ENCODE measurements at places on chromosomes 11 and 22. TPM values are rescaled to one million over a fixed set of nuclear protein-coding genes. Genes with fewer than 3 reads are reported as not detected.

Gene C11orf16
- total RNA-seq, result not detected

Gene PLAAT4
- 18.2 TPM for total RNA-seq

Gene CD81
- total RNA-seq, result 528 TPM

Gene OR52I1
- not detected for total RNA-seq

Gene MAPK8IP2
- 0.26 TPM for total RNA-seq

Gene ADAMTS8
- 2.5 TPM for total RNA-seq

Gene MRGPRX4
- total RNA-seq, result not detected

DNA sequence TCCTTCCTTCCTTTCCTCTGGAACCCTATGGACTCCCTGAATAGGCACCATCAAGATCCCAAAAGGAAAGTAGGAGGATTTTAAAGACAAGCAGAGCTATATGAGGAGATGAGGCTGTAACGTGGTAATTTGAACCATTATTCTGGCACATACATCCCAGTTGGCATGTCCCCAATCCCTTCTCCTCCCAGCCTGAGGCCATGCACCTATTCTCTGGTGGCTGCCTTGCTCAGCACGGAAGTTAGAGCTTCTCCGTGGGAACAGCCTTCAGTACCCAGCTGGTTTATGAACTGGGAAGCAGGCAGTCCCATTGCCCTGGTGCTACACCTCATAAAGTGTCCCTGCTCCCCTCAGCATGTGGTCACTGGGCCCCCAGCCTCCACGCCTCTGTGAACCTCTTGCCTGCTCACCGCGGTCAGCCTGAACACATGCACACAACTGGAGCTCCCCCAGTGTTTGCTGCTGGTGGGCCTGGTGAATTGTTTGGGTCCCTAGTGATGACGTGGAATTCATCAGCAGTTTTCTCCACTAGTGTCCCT, 139.9 kb upstream of the PLET1 start:
- H3K4me3 ChIP-seq, result no peak overlapping the region
- DNase-seq, result no peak
- no peaks in the 10 kb centered on the region for H3K36me3 ChIP-seq
- no peak overlapping the region for H3K27ac ChIP-seq
- H3K27me3 ChIP-seq, result no peaks in the 10 kb centered on the region

DNA sequence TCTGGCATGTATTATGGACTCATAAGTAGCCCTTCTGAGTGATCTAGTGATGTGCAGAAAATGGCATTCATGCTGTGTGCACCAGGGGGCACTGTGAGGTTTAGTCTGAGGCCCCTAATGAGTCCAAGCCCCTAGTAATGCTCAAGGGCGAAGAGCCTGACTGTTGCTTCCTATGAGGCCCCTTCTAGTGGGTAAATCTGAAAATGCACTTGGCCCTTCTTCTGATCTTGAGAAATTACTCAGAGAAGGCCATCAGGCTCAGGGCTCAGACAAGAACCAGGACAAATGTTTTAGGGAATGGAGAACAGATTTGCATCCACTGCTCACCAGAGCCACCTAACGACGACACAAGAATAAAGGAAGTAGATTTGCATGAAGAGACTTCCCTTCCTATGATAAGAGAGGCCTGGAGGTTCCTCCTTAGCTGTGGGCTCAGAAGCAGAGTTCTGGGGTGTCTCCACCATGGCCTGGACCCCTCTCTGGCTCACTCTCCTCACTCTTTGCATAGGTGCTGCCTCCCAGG, 75.8 kb downstream of the GGTLC2 start:
- no peaks in the 10 kb centered on the region for H3K36me3 ChIP-seq
- H3K27me3 ChIP-seq, result no peaks in the 10 kb centered on the region
- no peak overlapping the region for H3K27ac ChIP-seq
- no peaks in the 10 kb centered on the region for H3K4me1 ChIP-seq

DNA sequence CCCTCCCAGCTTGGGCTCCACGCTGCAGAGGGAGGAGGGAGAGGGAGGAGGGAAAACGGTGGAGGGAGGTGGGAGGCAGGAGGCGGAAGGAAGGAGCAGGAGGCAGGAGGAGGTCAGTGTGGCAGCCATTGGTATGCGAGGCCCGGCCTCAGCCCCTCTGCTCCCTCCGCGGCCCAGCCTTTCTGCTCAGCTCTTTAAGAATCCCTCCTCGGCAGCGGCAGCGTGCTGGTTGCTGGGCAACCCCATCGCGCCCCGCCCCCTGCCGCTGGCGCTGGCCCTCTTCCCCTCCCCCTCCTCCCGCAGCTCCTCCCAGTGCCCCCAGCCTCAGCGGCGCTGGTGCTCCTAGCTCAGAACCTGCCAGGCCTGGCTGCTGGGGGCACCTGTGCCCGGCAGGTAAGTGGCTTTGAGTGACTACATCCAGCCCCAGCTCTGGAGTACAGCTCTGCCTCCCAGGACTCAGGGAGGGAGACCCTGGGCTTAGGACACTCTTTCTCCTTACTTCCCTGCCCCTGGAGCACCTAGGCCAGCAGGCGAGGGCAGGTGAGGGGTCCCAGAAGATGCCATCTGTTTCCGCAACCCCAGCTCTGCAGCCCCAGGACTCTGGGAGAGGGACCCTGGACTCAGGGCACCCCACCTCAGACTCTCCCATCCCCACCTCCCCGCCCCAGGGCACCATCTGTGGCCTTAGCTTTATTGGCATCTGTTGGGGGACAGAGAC, 7.2 kb upstream of the FLRT1 start:
- no peaks in the 10 kb centered on the region for H3K27me3 ChIP-seq
- H3K36me3 ChIP-seq, result no peaks in the 10 kb centered on the region
- H3K27ac ChIP-seq, result no peak overlapping the region
- no peaks in the 10 kb centered on the region for H3K4me1 ChIP-seq
- H3K4me3 ChIP-seq, result no peak overlapping the region

GRCh38 chr22:19864538-19865106, 9.9 kb upstream of the GNB1L start:
- no peaks in the 10 kb centered on the region for H3K4me1 ChIP-seq
- H3K27me3 ChIP-seq, result no peaks in the 10 kb centered on the region
- no peak overlapping the region for H3K27ac ChIP-seq
- H3K4me3 ChIP-seq, result no peak overlapping the region

DNA sequence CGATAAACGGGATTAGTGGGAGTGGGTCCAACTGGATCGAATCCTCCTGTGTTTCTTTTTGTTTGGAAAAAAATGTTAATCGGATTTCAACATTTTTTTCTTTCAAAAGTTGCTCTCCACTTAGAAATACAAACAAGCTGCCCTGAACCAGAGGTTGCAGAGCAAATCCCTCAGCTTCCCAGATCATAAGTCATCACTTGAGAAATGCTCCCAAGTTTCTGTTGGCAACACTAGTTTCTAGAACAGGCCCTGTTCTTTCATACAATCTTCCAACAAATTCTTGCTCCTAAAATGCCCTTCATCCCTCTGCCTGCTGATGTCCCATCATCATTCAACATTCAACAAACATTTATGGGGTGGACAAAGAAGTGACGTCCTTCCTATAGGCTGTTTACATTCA, 1.3 kb upstream of the MLC1 start:
- no peaks in the 10 kb centered on the region for H3K36me3 ChIP-seq
- peaks cover 3% of the 10 kb centered on the region for H3K4me1 ChIP-seq
- H3K27me3 ChIP-seq, result peaks cover 3% of the 10 kb centered on the region
- H3K4me3 ChIP-seq, result no peak overlapping the region
- DNase-seq, result no peak
- no peak overlapping the region for H3K27ac ChIP-seq

DNA sequence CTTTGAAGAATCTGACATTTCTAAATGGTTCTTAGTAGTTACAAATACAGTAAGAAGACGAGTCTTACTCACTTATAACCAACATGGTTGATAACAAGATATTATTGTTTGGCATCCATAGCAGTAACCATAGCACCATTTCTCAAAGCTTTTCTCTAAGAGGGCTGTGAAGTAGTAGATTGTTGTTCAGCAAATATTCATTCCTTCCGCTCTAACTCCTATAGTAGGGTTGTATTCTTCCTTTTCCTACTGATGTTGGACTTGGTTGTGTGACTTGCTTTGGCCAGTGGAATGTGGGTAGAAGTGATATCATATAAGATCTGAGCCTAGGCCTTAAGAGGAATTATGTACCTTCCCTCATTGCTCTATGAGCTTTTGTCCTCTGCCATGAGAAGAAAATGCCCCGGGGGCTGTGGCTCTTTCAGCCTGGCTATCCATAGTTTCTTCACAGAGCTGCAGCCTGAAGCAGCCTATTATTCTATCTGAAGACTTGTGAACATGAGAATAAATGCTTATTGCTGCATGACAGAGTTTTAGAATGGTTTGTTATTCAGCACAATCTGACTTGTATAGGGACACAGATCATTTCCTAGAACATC, 28.9 kb upstream of the ZBED5 start:
- H3K4me1 ChIP-seq, result no peaks in the 10 kb centered on the region
- no peaks in the 10 kb centered on the region for H3K36me3 ChIP-seq
- H3K27me3 ChIP-seq, result no peaks in the 10 kb centered on the region
- no peak overlapping the region for H3K27ac ChIP-seq
- no peak overlapping the region for H3K4me3 ChIP-seq

- no peaks in the 10 kb centered on the region for H3K36me3 ChIP-seq
- H3K27ac ChIP-seq, result no peak overlapping the region
Measured at GRCh38 chr11:34609187-34609751, 11.6 kb upstream of the EHF start.

- no peaks in the 10 kb centered on the region for H3K36me3 ChIP-seq
- H3K27me3 ChIP-seq, result no peaks in the 10 kb centered on the region
- no peak for DNase-seq
- no peak within 1 kb of the TSS for H3K4me3 ChIP-seq
- no peaks in the 10 kb centered on the region for H3K4me1 ChIP-seq
Measured at GRCh38 chr22:23754220-23754919, at the start of gene VPREB3. TSS of gene VPREB3 (minus strand) at chr22:23754425. CDS start at chr22:23754363, 62 bp downstream.

GRCh38 chr22:48423481-48423911, 1404.2 kb downstream of the BRD1 start:
- H3K36me3 ChIP-seq, result no peaks in the 10 kb centered on the region
- H3K4me3 ChIP-seq, result no peak overlapping the region
- DNase-seq, result no peak
- H3K27ac ChIP-seq, result no peak overlapping the region
- no peaks in the 10 kb centered on the region for H3K27me3 ChIP-seq
- H3K4me1 ChIP-seq, result no peaks in the 10 kb centered on the region

DNA sequence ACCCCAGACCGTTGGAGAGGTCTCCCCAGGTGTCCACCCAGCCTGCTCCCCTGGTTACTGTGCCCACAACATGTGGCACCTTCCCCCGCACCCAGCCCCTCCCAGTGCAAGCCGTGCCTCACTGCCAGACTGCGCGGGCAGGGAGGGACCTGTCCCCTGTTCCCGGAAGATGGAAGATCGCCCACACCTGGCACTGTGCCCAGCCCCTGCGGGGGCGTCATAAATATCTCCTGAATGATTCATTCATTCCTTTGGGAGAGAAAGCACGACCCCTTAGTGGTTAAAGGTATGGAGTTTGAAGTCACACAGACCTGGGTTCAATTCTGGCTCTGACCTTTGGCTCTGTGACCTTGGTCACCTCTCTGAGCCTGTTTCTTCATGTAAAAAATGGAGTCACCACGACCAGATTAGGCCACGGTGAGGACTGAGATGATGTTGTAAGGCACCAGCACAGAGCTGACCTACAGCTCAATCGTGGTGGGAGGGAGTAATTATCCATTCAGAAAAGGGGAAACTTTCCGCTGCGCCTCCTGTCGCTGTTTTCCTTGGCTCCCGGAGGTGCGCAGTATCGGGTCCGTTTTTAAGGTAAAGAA, 497 bp upstream of the SYT12 start:
- peaks cover 17% of the 10 kb centered on the region for H3K4me1 ChIP-seq
- peak overlapping the region; percentile 52 for H3K4me3 ChIP-seq
- H3K27ac ChIP-seq, result no peak overlapping the region
- no peak for DNase-seq
- no peaks in the 10 kb centered on the region for H3K36me3 ChIP-seq

GRCh38 chr22:41598891-41599635, 9.4 kb upstream of the PMM1 start:
- no peaks in the 10 kb centered on the region for H3K27me3 ChIP-seq
- H3K4me1 ChIP-seq, result peaks cover 13% of the 10 kb centered on the region
- peak overlapping the region; percentile 4 for H3K27ac ChIP-seq
- DNase-seq, result no peak
- no peak overlapping the region for H3K4me3 ChIP-seq

DNA sequence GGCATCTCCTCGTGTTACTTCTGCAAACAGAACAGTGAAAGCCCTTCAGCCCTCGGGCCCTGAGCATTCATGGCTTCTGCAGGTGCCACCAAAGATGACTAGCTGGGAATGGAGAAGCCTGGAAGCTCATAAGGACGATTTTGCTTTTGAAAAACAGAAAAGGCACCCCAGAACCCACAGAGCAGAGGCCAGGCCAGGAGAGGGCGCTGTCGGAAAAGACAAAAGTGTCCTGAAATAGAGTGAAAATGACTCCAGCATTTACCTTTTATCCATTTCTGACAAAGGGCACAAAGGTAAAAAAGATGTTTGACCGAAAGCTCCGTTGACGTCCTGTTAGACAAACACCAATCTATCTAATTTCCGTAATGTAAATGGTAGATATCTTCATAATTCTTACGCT, 37.6 kb downstream of the ZNF195 start:
- no peaks in the 10 kb centered on the region for H3K4me1 ChIP-seq
- H3K36me3 ChIP-seq, result no peaks in the 10 kb centered on the region
- no peak overlapping the region for H3K4me3 ChIP-seq
- no peak for DNase-seq

- no peaks in the 10 kb centered on the region for H3K36me3 ChIP-seq
- DNase-seq, result no peak
- no peak overlapping the region for H3K27ac ChIP-seq
Measured at GRCh38 chr11:64078905-64079304, 43.2 kb downstream of the FLRT1 start.

- H3K27me3 ChIP-seq, result no peaks in the 10 kb centered on the region
- H3K36me3 ChIP-seq, result no peaks in the 10 kb centered on the region
- no peak overlapping the region for H3K27ac ChIP-seq
- DNase-seq, result peak; percentile 43
- peaks cover 29% of the 10 kb centered on the region for H3K4me1 ChIP-seq
Measured at GRCh38 chr22:44522526-44523170, 24.6 kb upstream of the RTL6 start.

- H3K4me1 ChIP-seq, result peaks cover 6% of the 10 kb centered on the region
- no peaks in the 10 kb centered on the region for H3K27me3 ChIP-seq
- H3K27ac ChIP-seq, result no peak overlapping the region
- no peak overlapping the region for H3K4me3 ChIP-seq
- no peak for DNase-seq
- H3K36me3 ChIP-seq, result peaks cover 12% of the 10 kb centered on the region
Measured at GRCh38 chr11:12441231-12441861, 64.0 kb downstream of the PARVA start.

- H3K27ac ChIP-seq, result no peak overlapping the region
- H3K4me3 ChIP-seq, result no peak overlapping the region
- no peaks in the 10 kb centered on the region for H3K36me3 ChIP-seq
- H3K4me1 ChIP-seq, result peaks cover 10% of the 10 kb centered on the region
- DNase-seq, result no peak
- H3K27me3 ChIP-seq, result peaks cover 24% of the 10 kb centered on the region
Measured at GRCh38 chr22:25281675-25282345, 62.4 kb downstream of the CRYBB2 start.

- no peaks in the 10 kb centered on the region for H3K4me1 ChIP-seq
- H3K36me3 ChIP-seq, result no peaks in the 10 kb centered on the region
- no peak overlapping the region for H3K4me3 ChIP-seq
- no peaks in the 10 kb centered on the region for H3K27me3 ChIP-seq
- no peak overlapping the region for H3K27ac ChIP-seq
Measured at GRCh38 chr11:120894202-120894985, 129.5 kb upstream of the TBCEL start.
